Muscle of arm (tissue), 14 donors: ENCODE measurements at places on chromosomes 5 and 9. TPM values are rescaled to one million over a fixed set of nuclear protein-coding genes. Genes with fewer than 3 reads are reported as not detected.

Gene DMRT2
- polyA plus RNA-seq = 45.1 TPM

Gene CCNI2
- 0.50 TPM for polyA plus RNA-seq

Gene PSAT1
- polyA plus RNA-seq = 42.2 TPM

Gene ANKRD55
- 0.57 TPM for polyA plus RNA-seq

Gene SHROOM1
- polyA plus RNA-seq = 2.1 TPM

Gene SOX30
- not detected for polyA plus RNA-seq

Gene SPINK6
- not detected for polyA plus RNA-seq

Gene CD74
- polyA plus RNA-seq = 69.5 TPM

Gene RBM27
- polyA plus RNA-seq = 18.0 TPM

Gene IL3
- not detected for polyA plus RNA-seq

Gene IFNA21
- not detected for polyA plus RNA-seq
